ENCODE measurements at places on chromosomes 7 and 10.

DNA sequence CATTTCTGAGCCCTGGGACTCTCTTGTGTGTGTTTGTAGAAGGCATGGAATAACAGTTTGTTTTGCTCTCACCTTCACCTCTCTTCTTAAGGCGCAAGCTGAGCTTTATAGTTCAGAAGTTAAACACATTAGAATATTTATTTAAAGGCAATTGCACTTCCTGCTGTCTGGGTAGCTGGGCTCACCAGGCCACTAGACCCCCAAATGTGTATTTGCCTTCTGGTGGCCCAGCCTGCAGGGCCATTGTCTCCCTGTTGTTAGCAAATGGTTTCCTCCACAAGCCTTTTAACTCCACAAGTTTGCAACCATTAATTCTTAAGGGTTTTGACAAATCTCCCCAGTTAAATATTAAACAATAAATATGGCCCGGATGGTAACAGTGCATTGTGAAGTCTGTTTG is 31.1 kb upstream of the NEUROD6 start:
- DNase-seq: no peak

DNA sequence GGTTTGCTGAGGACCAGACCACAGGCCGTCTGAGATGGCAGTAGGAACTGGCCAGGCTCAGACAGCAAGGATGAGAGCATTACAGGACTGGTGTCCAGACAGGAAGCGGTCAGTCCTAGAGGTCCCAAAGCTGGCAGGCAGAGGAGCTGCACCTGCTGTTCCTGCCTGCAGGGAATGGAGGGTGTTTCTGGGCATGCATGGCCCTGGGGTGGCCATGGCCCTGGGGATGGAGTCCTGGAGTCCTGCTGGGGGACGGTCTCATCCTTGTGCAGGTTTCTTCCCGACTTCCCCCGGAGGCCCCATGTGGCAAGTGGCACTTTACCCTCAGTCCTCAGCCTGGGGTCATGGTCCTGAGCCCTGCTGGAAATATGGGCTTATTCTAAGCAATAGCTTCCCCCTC is 274.9 kb upstream of the ADARB2 start:
- no peak for DNase-seq

DNA sequence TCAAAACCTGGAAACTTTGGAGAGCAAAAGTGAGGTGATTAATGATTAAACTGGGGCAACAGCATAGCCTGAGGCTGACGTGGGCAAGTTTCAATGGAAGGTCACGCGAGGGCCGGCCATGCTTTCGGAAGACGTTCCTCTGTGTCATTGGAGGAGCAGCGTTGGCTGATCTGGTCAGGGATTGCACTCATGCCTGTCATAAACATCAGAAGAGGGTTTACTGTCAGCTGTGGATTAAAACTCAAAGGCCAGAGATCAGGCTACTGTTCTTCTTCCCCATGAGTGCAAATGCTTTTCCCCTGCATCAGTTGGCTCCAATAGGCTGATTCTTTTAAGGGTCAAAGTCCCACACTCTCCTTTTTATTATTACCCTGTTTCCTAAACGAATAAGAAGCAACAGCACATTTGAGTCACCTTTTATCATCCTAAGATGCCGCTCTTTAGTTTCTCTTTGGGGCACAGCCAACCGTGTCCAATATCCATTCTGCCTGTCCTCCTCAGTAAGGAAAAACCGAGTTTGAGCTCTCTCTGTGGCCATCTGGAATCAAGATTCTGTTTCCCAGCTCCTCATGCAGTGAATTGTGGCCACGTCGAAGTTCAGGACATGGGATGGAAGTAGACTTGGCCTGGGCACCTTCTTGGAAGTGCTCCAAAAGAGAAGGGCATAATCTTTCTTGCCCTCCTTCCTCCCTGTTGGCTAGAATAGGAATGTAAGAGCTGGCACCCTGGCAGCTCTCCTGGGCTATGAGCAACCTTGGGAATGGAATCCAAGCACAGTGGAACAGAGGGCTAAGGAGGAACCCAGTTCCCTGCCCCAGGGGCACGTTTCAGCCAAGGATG is 62.5 kb upstream of the INSIG1 start:
- no peak for DNase-seq

DNA sequence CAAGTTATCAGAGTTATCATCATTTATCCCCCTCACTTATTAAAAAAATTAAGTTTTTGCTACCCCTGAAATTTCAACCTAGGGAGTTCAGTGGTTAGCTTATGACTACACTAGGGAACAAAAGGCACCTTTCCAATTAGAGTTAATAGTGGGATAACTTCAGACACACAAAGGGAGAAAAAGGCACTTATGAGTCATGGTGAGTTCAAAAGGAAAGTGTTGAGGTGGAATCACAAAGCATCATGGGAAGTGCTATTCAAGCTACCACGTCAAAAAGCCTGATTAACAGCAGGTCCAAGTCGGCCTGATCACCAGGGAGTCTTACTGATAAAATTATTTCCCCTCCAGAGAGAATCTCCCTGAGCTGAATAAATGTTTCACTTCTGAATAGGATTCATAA is 165.7 kb downstream of the C7orf25 start:
- DNase-seq: no peak

- no peak for DNase-seq
Observed at GRCh38 chr7:55129541-55130394, 111.0 kb downstream of the EGFR start.

GRCh38 chr10:43403911-43404703 is 4.9 kb downstream of the HNRNPF start:
- DNase-seq: no peak
